ENCODE measurements at places on chromosomes 16 and 17. TPM values are rescaled to one million over a fixed set of nuclear protein-coding genes. Genes with fewer than 3 reads are reported as not detected.

Gene SKAP1
- not detected for total RNA-seq

Gene KRTAP3-2
- total RNA-seq, result not detected

Gene PIPOX
- 0.21 TPM for total RNA-seq

Gene KRTAP2-1
- not detected for total RNA-seq

Gene HOXB2
- total RNA-seq, result 1.0 TPM

Gene ZNF830
- total RNA-seq, result 13.2 TPM

Gene IRX3
- 5.2 TPM for total RNA-seq

Gene EPOP
- total RNA-seq, result 12.9 TPM

Gene CMTM2
- total RNA-seq, result not detected

Gene SLC52A1
- total RNA-seq, result 0.68 TPM

Gene CRHR1
- total RNA-seq, result 0.20 TPM

Gene C1QTNF1
- total RNA-seq, result 53.9 TPM

Gene HOXB13
- total RNA-seq, result 2.1 TPM

Gene SLC16A11
- total RNA-seq, result not detected

Gene ATP2A1
- 1.8 TPM for total RNA-seq

Gene DOC2A
- 1.7 TPM for total RNA-seq

Gene TBC1D3C
- 0.07 TPM for total RNA-seq

Gene TUBB3
- 236 TPM for total RNA-seq

Gene KRTAP3-1
- total RNA-seq, result not detected

Gene NSF
- 18.2 TPM for total RNA-seq

Gene LRRC36
- total RNA-seq, result 0.21 TPM

Gene RHBDF1
- 26.3 TPM for total RNA-seq

Gene CETP
- not detected for total RNA-seq

Gene SGSH
- 23.9 TPM for total RNA-seq

Gene EXOC3L1
- total RNA-seq, result 0.23 TPM

Measured in A549 treated with GW870086 at 1 μM for 4 hours (cell line).